Effector CD4-positive, alpha-beta T cell (primary cell): ENCODE measurements at places on chromosomes 7 and 10.

DNA sequence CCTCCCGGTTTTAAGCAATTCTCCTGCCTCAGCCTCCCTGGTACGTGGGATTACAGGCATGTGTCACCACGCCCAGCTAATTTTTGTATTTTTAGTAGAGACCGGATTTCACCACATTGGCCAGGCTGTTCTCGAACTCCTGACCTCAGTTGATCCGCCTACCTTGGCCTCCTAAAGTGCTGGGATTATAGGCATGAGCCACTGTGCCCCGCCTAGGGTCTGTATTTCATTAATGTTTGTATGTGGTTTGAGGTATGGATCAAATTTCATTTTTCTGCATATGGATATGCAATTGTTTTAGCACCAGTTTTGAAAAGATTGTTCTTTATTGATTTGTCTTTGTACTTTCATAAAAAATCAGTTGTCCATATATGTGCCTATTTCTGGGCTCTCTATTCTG is 26.0 kb downstream of the CYP26A1 start:
- no peak for DNase-seq

- no peak for DNase-seq
Measured at GRCh38 chr10:121288011-121288410, 310.2 kb downstream of the FGFR2 start.

GRCh38 chr10:122721111-122721510 is 21.5 kb upstream of the C10orf120 start:
- DNase-seq: no peak

DNA sequence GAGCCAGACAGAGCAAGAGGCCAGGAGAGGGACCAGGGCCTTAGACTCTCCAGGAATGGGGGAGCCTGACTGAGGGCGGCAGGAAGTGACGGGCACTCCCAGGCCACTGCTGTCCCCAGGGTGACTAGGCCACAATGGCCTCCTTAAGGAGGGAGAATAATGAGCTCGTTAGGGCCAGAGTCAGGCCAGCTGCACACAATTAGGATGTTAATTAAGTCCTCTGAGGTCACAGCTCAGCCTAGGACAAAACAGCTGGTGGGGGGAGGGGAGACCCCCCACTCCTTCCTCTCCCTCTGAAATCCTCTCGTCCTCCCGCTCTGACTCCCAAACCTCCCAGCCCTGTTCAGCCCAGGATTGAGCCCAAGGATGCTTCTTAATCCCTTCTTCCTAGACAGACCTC is 143.0 kb downstream of the NEURL1 start:
- DNase-seq: no peak

GRCh38 chr7:149467321-149467859 is 6.5 kb upstream of the ZNF777 start:
- no peak for DNase-seq

- DNase-seq: no peak
Measured at GRCh38 chr7:68433462-68434070, 1164.7 kb upstream of the AUTS2 start.

GRCh38 chr7:15687546-15688278 is 1.2 kb upstream of the MEOX2 start:
- DNase-seq: no peak

GRCh38 chr10:27225642-27226257 is 14.8 kb downstream of the ACBD5 start:
- no peak for DNase-seq

- DNase-seq: no peak
Measured at GRCh38 chr10:125169279-125169678, 8.9 kb upstream of the CTBP2 start.

GRCh38 chr7:44748045-44748947 is at the start of gene ZMIZ2:
Gene ZMIZ2, plus strand, starts transcription at chr7:44748847. Its CDS starts 7,403 bp downstream, at chr7:44756250.
- DNase-seq: peak; percentile 87

GRCh38 chr7:63080406-63080805 is 918.2 kb upstream of the ZNF722 start:
- DNase-seq: no peak

- no peak for DNase-seq
Measured at GRCh38 chr10:78843495-78843894, 225.3 kb upstream of the ZMIZ1 start.

DNA sequence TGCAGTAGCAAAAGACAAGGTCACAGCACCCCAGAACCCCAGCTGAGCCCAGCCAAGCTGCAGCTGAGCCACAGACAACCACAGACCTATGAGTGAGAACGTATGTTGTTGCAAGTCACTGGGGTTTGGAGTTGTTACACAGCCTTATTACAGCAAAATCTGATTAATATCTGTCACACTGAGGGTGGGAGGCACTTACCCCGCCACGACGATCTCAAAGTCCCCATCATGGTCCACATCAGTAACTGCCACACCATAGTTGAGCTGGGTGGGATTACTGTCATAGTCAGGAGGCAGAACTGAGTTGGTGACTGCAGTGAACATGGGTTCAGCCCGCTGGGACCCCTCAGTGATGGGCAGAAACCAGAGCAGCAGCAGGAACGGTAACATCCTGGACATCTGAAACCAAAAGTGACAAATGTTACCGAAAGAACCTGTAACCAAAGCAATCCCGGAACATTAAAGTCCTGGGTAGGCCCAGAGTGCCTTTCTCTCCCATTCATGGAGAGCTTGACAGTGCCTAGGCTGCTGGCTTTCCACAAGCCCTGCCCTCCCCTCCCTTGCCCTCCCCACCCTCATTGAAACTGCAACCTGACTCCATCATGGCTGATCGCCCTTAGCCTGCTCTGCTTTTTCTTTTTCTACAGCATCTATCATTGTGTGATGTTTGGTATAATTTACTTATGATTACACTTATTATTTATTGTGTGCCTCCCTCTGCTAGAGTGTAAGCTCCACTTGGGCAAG is 19.3 kb downstream of the CRTAC1 start:
- DNase-seq: no peak

DNA sequence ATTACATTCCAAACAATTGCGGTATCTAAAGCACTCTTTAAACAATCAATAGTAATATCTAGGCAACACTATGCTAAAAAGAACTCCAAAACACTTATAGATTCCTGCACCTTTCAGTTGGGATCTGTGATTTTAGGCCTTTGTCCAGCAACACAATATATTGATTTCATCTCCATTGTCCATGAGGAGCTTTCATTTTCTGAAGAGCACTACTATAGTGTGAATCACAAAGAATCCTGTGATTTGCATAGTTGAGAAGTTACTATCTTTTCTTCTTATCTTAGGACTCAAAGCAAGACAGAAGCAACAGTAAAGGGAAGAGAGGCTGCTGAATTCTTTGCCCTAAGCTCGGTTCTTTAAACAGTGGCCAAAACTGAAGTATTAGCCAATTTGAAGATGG is 846.8 kb downstream of the IPMK start:
- no peak for DNase-seq

- no peak for DNase-seq
Measured at GRCh38 chr7:105830405-105831301, 45.7 kb downstream of the ATXN7L1 start.

- no peak for DNase-seq
Measured at GRCh38 chr7:95104739-95105138, 197.3 kb downstream of the PPP1R9A start.

DNA sequence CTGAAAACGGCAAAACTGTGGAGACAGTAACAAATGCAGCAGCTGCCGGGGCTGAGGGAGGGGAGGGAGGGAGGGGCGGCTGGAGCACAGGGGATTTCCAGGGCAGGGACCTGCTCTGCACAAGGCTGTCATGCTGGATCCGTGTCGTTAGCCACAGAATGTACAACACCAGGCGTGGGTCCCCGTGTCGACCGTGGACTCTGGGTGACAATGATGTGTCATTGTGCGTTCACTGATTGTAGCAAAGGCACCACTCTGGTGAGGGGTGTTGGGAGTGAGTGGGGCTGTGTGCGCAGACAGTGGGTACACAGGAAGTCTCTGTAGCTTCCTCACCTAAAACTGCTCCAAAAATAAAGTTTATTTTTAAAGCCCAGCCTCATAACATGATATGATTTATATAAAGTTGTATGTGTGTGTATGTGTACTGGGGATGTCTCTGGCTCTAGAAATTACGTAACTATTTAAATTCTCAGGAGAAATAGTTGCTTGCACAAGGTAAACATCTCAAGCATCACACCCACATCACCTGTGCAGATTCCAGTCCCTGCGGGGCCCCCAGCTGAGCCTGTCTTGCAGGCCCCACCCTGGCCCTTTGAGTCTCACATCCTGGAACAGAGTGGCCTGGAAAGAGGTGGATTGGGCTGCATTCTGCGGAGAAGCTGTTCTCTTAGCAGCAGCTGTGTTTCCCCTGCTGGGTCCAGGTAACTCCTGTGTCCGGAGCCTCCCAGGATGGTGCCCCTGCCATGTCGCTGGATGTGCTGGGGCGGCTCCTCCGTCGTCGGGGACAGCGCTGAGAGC is 135.7 kb downstream of the DYNC2I1 start:
- DNase-seq: no peak

- no peak for DNase-seq
Measured at GRCh38 chr7:142308326-142308725, 50.5 kb upstream of the PRSS58 start.

- no peak for DNase-seq
Measured at GRCh38 chr10:48551861-48552591, 52.8 kb downstream of the ARHGAP22 start.

- no peak for DNase-seq
Measured at GRCh38 chr10:6815346-6815745, 235.3 kb upstream of the PRKCQ start.

DNA sequence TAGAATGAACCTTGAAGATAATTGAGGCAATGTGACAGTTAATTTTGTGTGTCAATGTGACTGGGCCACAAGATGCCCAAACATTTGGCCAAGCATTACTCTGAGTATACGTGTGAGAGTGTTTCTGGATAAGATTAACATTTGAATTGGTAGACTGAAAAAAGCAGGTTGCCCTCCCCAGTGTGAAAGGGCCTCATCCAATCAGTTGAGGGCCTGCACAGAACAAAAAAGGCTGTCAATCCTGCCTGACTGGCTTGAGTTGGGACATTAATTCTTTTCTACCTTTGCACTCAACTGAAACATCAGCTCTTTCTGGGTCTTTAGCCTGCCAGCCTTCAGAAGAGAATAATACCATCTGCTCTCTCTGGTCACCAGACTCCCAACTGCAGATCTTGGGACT is 56.6 kb upstream of the PDE1C start:
- DNase-seq: no peak

DNA sequence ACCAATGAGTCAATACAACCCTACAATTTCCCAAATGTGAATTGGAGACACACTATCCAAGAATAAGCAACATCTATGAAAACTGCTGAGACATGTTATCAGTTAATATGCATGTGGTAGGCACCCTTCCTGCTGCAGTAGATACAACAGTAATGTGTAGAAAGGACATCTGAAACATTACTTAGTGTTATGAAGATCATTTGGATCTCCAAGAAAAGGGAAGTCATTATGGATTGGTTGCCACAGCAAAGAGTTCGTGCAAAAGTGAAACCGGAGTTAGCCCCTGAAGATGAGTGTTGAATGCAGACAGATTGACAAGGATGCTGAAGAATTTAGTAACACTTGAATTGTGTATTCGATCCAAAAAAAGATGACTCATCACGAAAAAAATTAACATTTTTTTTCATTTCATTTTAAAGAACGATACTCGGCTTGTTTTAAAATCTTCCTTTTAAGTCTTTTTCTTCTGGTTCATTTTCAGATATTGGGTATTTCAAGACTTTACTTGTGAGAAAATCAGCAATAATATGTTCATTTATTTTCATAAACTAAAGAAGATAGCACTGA is 322.4 kb upstream of the KLF6 start:
- no peak for DNase-seq

- DNase-seq: no peak
Measured at GRCh38 chr10:23063045-23063972, 32.1 kb upstream of the MSRB2 start.
